ENCODE measurements at places on chromosomes 6 and 20.

GRCh38 chr6:142885182-142885867 lies 59.7 kb downstream of the HIVEP2 start:
- DNase-seq, result peak; percentile 89

GRCh38 chr20:59350330-59351156 lies 50.1 kb downstream of the EDN3 start:
- DNase-seq, result no peak

DNA sequence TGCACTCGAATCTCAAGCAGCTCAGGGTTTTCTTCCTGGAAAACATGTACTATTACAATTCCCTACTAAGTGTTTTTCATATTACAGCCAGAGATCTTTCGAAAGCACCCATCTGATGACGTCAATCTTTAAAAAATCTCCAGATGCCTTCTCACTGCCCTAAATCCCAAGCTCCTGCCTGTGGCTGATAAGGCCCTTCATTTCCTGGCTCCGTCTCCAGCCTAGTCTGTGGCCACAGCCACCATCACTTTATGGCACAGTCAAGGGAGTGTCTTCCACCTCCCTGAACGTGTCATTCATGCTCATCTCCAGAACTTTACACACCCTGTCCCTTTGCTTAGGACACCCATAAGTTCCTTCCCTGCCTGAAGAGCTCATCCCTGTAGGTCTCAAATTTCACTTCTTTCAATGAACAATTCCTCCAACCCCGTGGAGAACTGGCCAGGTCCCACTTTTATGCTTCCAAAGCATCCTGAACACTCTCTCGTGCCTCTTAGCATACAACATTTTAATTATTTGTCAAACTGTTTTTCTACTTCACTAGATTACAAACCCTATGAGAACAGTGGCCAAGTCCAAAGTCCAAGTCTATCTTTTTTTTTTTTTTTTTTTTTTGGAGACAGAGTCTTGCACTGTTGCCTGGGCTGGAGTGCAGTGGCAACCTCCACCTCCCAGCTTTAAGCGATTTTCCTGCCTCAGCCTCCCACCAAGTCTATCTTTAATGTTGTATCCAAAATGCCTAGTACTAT lies 106.1 kb upstream of the AGPAT4 start:
- DNase-seq, result no peak

DNA sequence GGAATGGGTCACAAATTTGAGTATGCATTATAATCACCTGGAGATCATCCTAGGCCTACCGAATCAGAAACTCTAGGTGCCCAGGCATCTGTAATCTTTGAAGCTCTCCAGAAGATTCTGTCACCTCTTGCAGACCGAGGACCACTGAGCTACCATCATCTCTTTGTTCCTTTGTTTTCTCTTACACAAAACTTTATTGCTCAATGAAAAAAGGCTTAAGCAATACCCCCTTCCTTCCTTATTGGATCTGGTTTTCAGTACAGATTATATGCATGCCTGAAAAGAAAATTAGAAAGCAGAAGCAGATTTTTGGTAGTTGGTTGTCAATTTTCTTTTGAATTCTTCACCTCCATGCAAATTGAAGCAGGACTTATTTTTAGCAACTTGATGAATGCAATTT lies 31.3 kb downstream of the STX11 start:
- DNase-seq, result no peak

- DNase-seq, result no peak
Observed at GRCh38 chr6:13412639-13413465, 74.5 kb downstream of the GFOD1 start.

- DNase-seq, result no peak
Observed at GRCh38 chr6:151014404-151015100, 149.1 kb downstream of the MTHFD1L start.
